ENCODE measurements at places on chromosomes 4 and X. TPM values are rescaled to one million over a fixed set of nuclear protein-coding genes. Genes with fewer than 3 reads are reported as not detected.

GRCh38 chr4:139454111-139455045, at the start of gene RAB33B:
RAB33B (plus strand) TSS chr4:139454121; CDS start chr4:139454196, 75 bp downstream.
- no peak for DNase-seq

CXCL3 gene
- total RNA-seq: 0.74 TPM

DNA sequence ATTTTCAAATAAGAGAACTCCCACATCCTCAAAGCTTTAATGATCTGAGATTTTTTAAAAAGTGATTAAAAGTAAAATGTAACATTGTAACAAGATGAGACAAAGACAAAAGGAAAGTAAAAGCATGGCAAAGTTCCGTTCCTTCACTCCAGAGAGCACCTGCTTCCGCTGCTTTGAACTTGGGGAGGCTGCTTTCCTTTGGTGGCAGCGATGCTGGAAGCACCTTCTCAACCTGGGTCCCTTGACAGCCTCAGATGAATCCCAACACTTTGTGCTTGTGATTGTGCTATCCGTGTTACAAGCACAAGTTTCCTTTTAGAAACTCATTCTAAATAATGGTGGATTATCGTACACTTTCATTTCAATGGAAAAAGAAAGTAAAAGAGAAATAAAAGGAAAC, 59.7 kb downstream of the HADH start:
- no peak for DNase-seq

DNA sequence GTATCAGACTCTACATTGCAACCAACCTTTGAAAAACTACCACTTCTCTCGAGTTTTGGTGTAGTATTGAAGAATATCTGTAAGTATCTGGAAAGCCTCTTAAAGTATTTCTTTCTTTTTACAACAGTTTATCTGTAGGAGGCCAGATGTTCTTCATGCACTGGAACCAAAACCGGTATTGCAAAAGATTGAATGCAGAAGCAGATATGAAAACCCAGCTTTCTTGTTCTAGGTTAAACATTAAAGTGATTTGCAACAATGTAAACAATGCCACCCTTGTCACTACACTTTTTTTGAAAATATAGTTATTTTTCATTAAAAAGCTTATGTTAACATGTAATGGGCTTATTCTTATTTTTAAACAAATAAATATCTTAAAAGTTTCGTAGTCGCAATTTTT, 27.2 kb downstream of the PLS3 start:
- DNase-seq: no peak

All from glutamatergic neuron (in vitro differentiated cells).